Activated naive CD4-positive, alpha-beta T cell treated with anti-CD3 and anti-CD28 coated beads, Interleukin-2, amount 10 ng/mL, durations not matched to agents 5 hours and 36 hours (primary cell): ENCODE measurements at places on chromosomes 5 and 9. TPM values are rescaled to one million over a fixed set of nuclear protein-coding genes. Genes with fewer than 3 reads are reported as not detected.

CKMT2 gene
- total RNA-seq: not detected

COL15A1 gene
- total RNA-seq: 0.10 TPM

CCNB1 gene
- total RNA-seq: 122 TPM

MAP1B gene
- total RNA-seq: 0.02 TPM

ANKRD55 gene
- 17.8 TPM for total RNA-seq

TRIO gene
- total RNA-seq: 4.3 TPM

CMYA5 gene
- total RNA-seq: 0.19 TPM

GABRA1 gene
- total RNA-seq: not detected

RAI14 gene
- 0.66 TPM for total RNA-seq

ARHGEF39 gene
- 13.8 TPM for total RNA-seq

KIF20A gene
- 44.9 TPM for total RNA-seq

SVEP1 gene
- not detected for total RNA-seq

TRAF1 gene
- 76.4 TPM for total RNA-seq

ENTREP1 gene
- total RNA-seq: not detected

CNOT6 gene
- 35.5 TPM for total RNA-seq

CCL28 gene
- total RNA-seq: 18.6 TPM

AJM1 gene
- total RNA-seq: 5.9 TPM

CYSRT1 gene
- total RNA-seq: 0.36 TPM

IL13 gene
- 4.9 TPM for total RNA-seq

SMIM33 gene
- total RNA-seq: 2.3 TPM

CA9 gene
- total RNA-seq: not detected

N4BP3 gene
- 3.8 TPM for total RNA-seq

C9orf153 gene
- not detected for total RNA-seq

SLC34A3 gene
- total RNA-seq: not detected

LHFPL2 gene
- total RNA-seq: 0.19 TPM

FCN1 gene
- not detected for total RNA-seq

OBP2B gene
- not detected for total RNA-seq

SLC28A3 gene
- 0.22 TPM for total RNA-seq
